ENCODE measurements at places on chromosomes 6 and 20.

- DNase-seq = no peak
These were observed 1005.6 kb upstream of the FLRT3 start for GRCh38 chr20:15342991-15343523.

- no peak for DNase-seq
These were observed 10.0 kb downstream of the CITED2 start for GRCh38 chr6:139364302-139364981.

- DNase-seq = no peak
These were observed 3.2 kb downstream of the SNX21 start for GRCh38 chr20:45836841-45837240.

DNA sequence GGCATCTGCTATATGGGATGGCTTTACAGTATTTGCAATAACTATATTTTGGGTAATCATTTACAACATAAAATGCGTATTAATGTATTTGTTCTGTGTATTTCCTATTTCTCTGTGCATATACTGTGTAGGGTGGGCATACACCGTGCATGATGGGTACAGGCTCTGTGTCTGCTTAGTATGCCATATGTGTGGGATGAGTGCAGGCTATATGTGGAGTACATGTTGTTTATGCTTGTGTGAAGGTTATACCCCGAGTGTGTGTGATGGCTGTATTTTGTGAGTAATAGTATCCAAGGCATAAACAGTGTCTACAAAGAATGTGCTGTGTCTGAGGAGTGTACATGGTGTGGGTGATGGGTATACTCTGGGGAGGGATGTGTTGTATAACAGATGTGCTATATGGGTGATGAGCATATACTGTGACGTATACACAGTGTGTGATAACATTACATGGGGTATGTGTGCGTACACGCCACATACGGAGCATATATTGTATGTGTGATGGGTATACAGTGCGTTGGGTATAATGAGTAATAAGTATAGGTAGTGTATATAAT, 52.7 kb downstream of the CPXM1 start:
- DNase-seq = peak; percentile 5

DNA sequence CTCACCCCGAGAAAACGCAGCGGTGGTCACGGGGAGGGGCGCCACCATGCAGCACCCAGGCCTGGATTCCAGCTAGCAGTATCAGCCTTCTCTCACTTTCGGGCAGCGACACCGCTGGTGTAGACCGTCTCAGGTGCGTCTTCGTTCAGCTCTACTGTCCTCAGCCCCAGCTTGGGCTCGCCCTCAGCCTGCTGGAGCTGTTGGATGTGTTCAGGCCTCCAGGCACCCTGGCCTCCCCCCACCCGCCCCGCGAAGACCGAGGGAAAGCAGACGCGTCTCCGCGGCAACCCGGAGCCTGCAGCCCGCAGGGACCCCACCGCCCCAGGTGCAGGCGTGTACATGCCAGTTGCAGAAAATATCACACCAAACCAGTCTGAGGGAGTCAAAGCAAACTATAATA, 60.8 kb upstream of the CARMIL1 start:
- no peak for DNase-seq

GRCh38 chr6:107574856-107575255, 84.9 kb downstream of the SOBP start:
- no peak for DNase-seq

DNA sequence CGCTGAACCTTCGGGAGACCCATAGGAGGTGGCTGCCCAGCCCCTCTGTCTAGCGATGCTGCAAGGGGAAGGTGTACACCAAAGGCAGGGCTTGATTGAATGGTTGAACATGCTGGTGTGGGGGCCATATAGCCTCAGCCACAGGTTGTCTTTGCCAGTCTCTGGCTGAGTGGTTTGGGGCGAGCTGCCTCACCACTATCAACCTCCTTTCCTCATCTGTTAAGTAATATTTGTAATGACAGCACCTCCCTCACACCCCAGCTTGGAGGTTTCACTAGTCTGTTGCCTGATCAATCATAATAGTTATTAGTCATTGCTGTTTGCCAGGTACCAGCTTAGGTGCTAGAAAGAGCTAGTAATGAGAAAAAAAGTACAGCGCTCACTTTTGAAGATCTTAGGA, 11.8 kb upstream of the ZNF831 start:
- DNase-seq = no peak

- peak; percentile 60 for DNase-seq
These were observed 17.9 kb upstream of the CCDC170 start for GRCh38 chr6:151475653-151476523.

DNA sequence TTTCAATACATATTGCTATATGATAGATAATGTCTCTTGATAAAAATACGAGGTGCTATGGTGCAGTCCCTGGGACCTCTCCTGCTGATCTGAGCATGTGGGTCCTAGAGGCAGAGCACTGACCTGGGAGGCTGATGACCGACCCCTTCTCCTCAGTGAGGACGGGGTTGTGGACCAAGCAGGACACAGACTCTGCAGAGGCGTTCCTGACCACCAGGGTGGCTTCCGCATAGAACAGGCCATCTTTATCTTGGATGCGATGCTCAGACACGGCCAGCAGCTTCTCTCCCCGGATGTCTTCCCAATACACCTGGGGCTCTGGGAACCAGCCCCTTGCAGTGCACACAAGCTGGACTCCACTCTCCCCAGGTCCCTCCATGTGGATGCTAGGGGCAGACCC, 4.2 kb downstream of the BTNL2 start:
- no peak for DNase-seq

GRCh38 chr6:106005013-106005412, 81.1 kb upstream of the PRDM1 start:
- no peak for DNase-seq

DNA sequence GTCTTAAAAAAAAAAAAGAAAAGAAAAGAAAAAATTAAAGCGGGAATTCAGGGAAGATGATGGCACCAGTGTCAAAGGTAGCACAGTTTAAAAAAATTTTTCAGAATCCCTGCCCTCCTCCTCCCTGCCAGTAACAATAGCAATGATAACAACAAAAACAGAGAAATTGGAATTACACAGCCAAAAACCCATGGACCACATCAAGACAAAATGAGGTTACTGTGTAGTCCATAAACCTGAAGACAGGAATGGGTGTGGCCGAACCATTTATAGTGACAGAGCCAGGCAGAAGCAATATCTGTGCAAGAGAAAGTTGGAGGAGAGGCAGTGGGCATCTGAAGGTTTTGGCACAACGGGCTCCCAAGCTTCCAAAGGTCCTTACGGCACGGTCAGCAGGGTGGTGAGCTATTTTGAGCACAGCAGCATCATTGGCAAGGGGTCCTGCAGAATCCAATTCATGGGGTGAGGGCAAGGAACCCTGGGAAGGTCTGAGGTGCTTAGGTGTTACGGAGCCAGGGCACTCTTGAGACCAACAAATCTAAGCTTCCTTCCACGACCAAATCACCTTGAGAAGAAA, 202.3 kb downstream of the GMPR start:
- DNase-seq = peak; percentile 40

DNA sequence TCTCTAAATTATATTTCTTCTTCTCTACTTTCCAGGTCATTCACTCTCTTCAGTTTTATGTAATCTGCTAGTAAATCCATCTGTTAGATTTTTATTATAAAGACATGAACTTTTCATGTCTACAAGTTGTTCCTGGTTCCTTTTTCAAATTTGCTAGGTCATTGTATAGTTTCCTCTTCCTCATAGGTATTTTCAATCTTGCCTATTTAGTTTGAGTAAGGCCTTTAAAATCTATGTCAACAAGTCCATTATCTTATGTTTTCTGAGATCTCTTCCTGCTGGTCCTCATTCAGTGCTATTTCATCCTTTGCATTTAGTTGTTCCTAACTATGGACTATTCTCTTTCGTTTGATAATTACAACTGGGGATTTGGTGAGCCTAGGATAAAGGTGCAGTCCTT, 11.0 kb downstream of the RRBP1 start:
- DNase-seq = no peak

DNA sequence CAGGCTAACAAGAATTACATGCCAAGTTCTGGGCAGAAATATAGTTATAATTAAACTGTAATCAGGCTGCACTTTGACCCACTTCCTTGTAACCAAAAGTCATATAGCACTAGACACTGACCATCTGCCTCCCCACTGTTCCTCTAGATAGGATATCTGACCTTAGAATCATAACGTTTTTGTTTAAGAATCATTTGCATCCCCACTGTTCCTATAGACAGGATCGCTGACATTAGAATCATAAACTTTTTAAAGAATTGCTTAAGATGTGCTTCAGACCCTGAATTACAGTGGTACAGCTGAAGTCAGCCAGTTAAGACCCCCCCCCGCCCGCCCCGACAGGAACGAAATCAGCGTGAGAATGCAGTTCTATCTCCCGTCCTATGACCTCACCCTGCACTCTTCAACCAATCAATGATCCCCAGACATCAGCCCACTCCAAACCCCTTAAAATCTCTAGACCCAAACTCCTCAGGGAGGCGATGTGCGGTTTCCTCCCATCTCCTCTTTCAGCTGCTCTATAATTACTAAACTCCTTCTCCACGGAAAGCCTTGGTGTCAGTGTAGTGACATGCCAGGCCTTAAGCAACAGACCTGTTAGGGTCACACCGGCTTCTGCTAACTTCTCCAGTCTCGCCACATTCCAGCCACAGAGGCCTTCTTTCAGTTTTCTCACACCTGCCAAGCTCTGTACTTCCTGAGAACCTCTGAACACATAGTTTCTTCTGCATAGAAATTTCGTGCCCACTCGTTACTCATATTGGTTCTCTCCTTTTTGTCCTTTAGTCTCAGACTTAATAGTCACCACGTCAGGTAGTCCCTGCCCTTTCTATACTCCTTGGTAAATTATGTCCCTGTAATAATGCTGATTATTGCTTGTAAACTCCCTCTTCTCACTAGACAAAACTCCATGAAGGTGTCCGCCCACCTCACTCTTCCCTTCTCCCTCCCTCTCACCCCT, 93.5 kb downstream of the DTNBP1 start:
- DNase-seq = no peak

DNA sequence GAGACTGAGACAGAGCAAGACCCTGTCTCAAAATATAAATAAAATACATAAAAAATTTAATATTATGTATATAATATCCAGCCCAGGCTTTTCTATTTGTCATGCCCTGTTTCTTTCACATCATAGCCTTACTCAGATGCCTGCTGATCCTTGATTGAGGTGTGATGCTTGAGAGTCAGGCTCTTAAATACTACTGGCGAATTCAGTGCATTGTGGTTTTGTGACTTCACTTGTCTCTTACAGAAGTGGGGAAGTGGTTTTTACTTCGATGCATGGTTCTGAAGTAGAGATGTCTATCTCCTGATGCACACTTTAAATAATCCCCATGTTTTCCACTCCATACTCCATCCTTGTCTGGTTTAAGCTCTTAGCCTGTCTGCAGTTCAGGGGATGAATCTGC, 29.1 kb downstream of the ASXL1 start:
- DNase-seq = peak; percentile 76

DNA sequence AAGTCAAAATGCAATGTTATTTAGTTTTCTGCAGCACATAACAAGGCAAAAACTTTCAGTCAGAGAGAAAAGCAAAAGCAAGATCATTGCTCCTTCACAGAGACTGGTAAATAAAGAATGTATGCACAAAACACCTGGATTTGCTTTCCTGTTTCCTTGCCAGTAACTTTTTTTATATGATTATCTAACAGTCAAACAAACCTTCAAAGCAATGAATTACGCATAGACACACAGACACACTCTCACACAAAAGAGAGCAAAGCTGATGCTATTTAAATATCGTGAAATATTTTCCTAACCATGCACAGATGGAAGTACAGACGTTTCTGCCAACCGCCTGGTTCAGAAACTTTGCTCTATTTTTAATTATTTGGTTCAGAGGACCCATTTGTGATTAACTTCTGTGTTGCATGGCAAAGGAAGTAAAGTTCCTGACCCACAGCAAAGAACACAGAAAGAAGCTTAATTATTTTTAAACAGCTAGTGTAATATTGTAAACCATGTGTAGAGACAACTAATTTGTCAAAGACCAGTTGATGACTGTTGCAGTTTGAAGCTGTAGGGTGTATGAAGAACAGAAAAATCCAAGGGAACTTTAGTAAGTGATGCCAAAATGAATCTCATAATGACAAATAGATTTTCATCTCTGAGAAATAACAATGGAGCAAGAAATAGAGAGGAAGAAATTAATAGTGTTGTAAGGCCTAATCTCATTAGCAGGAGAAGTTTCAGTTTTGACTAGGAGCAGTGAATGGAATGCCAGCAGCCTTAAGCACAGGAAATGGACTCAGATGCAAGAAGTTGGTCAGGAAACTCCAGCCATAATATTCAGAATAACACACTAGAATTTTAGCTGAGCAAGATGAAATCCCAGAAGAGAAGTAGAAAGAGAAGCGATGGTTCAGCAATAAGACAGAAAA, 24.1 kb downstream of the ATXN1 start:
- no peak for DNase-seq

- DNase-seq = peak; percentile 71
These were observed 16.2 kb downstream of the GABRR2 start for GRCh38 chr6:89298680-89299465.

- DNase-seq = no peak
These were observed 31.9 kb upstream of the SIRPA start for GRCh38 chr20:1863296-1863695.

DNA sequence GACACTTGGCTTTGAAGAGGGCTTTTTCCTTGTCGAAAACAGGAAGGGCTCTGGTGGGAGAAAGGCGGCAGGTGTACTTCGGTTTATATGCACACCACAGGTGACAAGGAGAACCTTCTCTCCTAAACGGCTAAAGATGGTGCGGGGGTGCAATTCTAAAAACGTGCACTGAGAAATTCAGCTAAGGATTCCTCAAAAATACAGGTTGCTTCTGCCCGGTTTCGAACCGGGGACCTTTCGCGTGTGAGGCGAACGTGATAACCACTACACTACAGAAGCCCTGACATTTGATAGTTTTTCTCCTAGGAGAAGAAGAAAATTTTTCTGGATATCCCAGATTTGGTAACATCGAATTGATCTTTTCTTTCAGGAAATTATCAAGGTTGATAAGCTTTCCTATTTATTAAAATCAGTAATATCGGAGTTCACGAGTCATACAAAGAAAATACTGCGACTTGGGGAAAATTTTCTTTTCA, 32.0 kb downstream of the POM121L2 start:
- no peak for DNase-seq

DNA sequence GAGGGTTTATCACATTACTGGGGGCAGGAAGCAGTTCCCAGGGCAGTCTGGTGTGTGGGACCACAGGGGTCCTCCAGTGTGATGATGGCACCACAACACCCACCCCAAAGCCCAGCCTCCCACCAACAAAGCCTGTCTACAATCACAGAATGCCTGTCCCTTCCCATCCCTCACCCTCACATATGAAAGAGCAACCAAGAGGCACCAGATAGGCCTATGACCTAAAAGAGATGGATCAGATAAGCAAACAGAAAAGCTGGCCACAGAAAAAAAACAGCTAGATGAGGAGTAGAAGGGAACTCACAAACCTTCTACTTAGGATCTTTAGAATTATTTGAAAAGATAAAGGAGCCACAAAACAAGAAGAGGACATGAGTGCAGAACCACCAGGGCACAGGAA, 54.3 kb downstream of the SERAC1 start:
- no peak for DNase-seq

- DNase-seq = no peak
These were observed 106.8 kb downstream of the PXDC1 start for GRCh38 chr6:3644739-3645012.

GRCh38 chr20:39429726-39430125, 467.6 kb downstream of the DHX35 start:
- DNase-seq = no peak
